ENCODE measurements at places on chromosomes 16 and 17. TPM values are rescaled to one million over a fixed set of nuclear protein-coding genes. Genes with fewer than 3 reads are reported as not detected.

The TK1 gene
- polyA plus RNA-seq, result 1.2 TPM

The SP6 gene
- polyA plus RNA-seq, result 0.34 TPM

The SLC47A1 gene
- 0.77 TPM for polyA plus RNA-seq

The TPSG1 gene
- polyA plus RNA-seq, result not detected

The KRT17 gene
- 0.09 TPM for polyA plus RNA-seq

The MRPL27 gene
- polyA plus RNA-seq, result 194 TPM
